ENCODE measurements at places on chromosomes 13 and 19.

GRCh38 chr19:9009935-9010651 is at the start of gene MUC16:
TSS of gene MUC16 (minus strand) at chr19:9010409.
- no peaks in the 10 kb centered on the region for H3K36me3 ChIP-seq
- no peaks in the 10 kb centered on the region for H3K4me1 ChIP-seq
- H3K4me3 ChIP-seq = no peak within 1 kb of the TSS
- no peak for DNase-seq
- no peaks in the 10 kb centered on the region for H3K27me3 ChIP-seq

GRCh38 chr19:11685676-11686650 is 52.8 kb downstream of the ZNF823 start:
- H3K36me3 ChIP-seq = peaks cover 4% of the 10 kb centered on the region
- peak overlapping the region; percentile 73 for H3K27ac ChIP-seq
- H3K4me3 ChIP-seq = no peak overlapping the region
- H3K4me1 ChIP-seq = peaks cover 10% of the 10 kb centered on the region
- no peaks in the 10 kb centered on the region for H3K27me3 ChIP-seq

DNA sequence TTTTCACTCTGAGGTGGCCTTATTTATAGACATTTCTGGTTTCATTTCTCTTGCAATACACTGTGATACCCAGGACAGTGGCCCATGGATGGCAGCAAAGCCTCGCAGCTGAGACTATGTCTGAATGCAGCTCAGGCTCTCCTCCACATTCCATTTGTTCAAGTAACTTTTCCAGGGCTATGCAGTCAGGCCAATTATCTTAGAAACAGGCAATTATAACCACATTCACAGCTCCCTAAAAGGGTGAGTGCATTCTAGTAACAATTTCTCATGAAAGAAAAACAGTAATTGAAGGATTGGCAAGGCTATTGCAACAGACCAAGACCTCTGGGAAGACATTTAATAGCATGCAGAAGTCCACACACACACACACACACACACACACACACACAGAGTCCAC is 264.0 kb downstream of the TBC1D4 start:
- no peaks in the 10 kb centered on the region for H3K36me3 ChIP-seq
- H3K4me1 ChIP-seq = peaks cover 6% of the 10 kb centered on the region

- peaks cover 55% of the 10 kb centered on the region for H3K36me3 ChIP-seq
- no peak overlapping the region for H3K27ac ChIP-seq
- H3K4me3 ChIP-seq = no peak overlapping the region
- no peaks in the 10 kb centered on the region for H3K27me3 ChIP-seq
- no peak for DNase-seq
These were observed 21.0 kb downstream of the TPP2 start for GRCh38 chr13:102617697-102618350.

- DNase-seq = no peak
- no peaks in the 10 kb centered on the region for H3K36me3 ChIP-seq
- no peaks in the 10 kb centered on the region for H3K27me3 ChIP-seq
- H3K4me3 ChIP-seq = no peak overlapping the region
These were observed 422.3 kb upstream of the GPC6 start for GRCh38 chr13:92804346-92804745.

DNA sequence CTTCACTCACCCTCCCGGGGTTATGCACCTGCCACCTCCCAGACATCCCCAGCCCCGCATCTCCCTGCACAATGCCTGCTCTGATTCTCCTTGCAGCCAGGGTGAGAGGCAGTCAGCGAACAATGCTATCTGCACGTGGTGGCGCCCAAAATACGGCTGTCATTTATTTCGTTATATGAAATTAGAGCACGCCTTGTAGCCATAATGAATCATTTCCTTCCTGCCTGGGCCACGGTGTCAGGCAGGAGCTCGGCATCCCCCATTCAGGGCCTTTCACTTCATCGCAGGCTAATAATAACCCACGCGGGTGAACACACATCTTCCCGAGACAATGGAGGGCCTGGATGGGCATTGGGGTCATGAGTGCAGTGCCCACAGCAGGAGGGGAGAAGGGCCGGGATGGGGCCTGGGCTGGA is 143.8 kb upstream of the ZNF507 start:
- H3K27ac ChIP-seq = no peak overlapping the region
- no peaks in the 10 kb centered on the region for H3K36me3 ChIP-seq
- no peak overlapping the region for H3K4me3 ChIP-seq
- peak; percentile 27 for DNase-seq

- H3K27ac ChIP-seq = no peak overlapping the region
- no peak overlapping the region for H3K4me3 ChIP-seq
- peak; percentile 30 for DNase-seq
- H3K36me3 ChIP-seq = no peaks in the 10 kb centered on the region
- H3K27me3 ChIP-seq = peaks cover 17% of the 10 kb centered on the region
- peaks cover 23% of the 10 kb centered on the region for H3K4me1 ChIP-seq
These were observed 34.4 kb upstream of the MIR17HG start for GRCh38 chr13:91313103-91313502.

DNA sequence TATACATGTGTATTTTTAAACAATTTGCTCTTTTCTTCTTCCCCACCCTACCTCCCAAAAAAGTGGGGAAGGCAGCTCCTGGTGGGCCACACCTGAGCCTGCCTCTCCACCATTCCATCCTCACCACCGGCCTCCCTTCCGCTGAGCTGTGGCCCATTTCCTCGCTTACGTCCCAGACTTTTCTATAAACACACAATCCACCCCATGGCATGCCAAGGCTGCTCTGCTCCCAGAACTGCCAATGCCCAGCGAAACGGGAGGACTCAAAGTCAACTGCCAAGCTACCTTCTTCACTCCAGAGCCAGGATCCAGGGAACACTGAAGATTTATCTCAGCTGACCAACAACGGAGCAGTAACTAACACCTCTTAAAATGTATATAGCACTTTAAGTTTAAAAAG is 2.8 kb downstream of the N4BP2L1 start:
- H3K4me1 ChIP-seq = peaks cover 36% of the 10 kb centered on the region
- peak overlapping the region; percentile 99 for H3K27ac ChIP-seq
- DNase-seq = no peak
- H3K27me3 ChIP-seq = no peaks in the 10 kb centered on the region
- peak overlapping the region; percentile 95 for H3K4me3 ChIP-seq
- peaks cover 54% of the 10 kb centered on the region for H3K36me3 ChIP-seq

All from activated naive CD4-positive, alpha-beta T cell treated with anti-CD3 and anti-CD28 coated beads, Interleukin-2, amount 10 ng/mL, durations not matched to agents 7 days and 5 days (primary cell).